ENCODE measurements at places on chromosomes 2 and 18.

GRCh38 chr18:74935434-74935833 lies 273.5 kb downstream of the PTGR3 start:
- no peak for DNase-seq

- DNase-seq = no peak
These were observed 180.6 kb downstream of the ZNF521 start for GRCh38 chr18:25171334-25171733.

DNA sequence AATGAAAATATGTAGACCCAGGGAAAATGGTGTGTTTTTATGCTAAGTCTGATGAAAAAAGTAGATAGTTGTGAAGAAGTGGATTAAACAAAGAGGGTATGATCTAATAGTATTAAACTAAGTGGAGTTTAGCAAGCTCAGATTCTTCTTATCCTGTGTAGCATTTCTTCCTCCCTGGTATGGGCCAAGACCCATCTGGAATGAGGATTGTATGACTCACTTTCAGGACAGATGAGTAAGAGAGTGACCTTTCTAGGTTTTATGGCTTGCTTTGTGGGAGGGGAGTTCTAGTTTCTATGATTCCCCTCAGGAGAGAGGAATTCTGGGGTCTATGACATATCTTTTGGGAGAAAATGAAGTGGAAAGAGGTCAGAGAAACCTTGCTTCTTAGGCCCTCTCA lies 550.1 kb downstream of the SPAG16 start:
- DNase-seq = no peak

GRCh38 chr2:9618410-9618809 lies 12.4 kb downstream of the YWHAQ start:
- DNase-seq = no peak

DNA sequence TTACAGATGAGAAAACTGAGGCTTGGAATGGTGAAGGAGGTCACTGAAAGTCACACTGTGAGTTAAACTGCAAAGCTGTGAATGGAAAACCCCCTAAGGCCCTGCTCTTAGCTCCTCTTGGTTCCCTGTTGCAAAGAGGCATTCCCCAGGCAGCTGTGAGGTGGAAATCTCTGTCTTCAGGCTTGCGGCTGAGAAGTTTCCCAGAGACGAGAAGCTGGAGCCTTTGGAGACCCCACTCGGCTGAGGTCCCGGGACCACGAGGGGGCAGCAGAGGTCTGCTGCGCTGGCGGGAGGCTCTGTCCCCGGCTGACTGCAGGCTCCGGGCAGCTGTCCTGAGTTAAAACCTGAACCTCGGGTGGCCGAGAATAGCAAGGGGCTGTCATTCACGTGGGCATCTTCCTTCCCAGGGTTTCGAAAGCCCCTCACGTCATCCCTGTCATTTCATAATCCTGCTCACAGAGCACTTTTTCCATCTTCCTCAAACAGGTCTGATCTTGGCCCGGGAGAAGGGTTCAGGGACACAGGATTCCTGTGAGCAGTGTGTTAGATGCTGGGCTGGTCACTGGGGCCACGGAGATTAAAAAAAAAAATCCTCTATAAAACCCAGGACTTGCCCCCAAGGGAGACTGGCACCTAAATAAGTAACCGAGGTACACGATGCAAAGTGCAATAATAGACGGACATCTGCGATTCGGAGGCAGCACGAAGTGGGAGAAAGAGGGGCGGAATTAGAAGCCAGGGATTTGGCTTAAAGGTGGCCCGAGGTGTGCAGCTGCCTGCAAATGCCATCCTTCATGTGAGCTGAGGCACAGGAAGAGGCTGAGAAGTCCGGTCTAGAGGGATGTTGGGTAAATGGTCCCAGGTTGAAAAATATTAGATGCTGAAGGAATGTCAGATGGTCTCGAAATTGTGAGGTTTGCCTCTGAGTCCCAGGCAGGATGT lies 24.6 kb upstream of the ATOH8 start:
- peak; percentile 42 for DNase-seq

- DNase-seq = no peak
These were observed 40.0 kb downstream of the BCL2L11 start for GRCh38 chr2:111160758-111161157.

DNA sequence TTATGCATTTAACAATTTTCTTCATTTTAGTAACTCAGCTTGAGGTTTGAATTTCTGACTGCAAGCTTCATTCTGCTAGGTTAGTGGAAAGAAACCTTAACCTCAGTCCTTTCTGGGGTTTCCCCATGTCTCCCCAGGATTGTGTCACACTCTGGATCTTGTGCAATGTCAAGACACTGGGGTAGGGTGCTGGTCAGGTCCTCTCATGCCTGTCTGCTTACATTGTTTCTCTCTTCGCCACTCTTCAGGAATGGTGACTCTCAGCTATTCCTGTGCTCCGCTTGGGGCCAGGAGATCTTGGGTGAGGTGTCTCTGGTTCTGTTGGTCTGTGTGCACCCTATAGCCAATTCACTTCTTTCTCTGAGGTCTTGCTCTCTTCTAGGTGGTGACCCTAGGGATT lies 23.9 kb downstream of the CTLA4 start:
- DNase-seq = peak; percentile 60

DNA sequence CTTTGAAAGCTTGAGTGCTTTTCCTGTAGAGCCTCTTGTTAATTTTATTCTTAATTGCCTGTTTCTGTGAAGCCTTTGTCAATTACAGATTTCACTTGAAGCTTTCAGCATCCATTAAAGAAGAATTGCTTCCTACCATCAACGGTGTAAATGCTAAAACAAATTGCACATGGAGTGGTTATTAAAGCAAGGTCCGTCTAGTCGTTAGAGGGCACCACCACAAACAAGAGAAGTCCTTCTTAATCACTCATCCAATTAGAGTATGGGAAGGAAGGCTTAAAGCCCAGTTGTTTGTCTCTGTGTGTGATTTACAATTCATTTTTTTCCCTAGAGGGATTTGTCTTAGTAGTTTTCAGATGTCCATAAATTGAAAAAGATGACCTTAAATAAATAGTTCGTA lies 1.6 kb downstream of the KCNJ3 start:
- no peak for DNase-seq

Data from stimulated activated CD4-positive, alpha-beta T cell treated with anti-CD3 and anti-CD28 coated beads, Interleukin-1b, Interleukin-23, amount 100 ng/mL, for 24 hours (primary cell).